NCI-H1417 treated with DMSO at 0.1 percent for 48 hours (cell line): ENCODE measurements at places on chromosomes 1 and 21.

DNA sequence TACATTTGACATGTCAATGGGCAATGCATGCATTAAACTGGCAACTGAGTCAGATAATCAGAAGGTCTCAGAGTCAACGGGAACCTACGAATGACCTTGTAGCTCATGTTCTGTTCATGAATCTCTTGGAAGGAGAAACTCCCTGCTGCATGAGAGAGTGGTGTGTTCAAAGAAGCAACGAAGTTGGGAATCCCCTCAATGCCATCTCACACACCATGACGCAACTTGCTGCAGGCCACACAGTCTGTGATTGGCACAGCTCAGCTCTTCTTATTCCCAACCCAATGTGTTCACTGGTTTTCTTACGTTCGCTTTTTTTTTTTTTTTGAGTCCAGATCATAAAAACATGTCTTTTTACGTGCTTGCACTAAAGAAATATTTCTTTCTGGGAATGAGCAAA, 53.5 kb upstream of the PRDM2 start:
- no peak for DNase-seq

DNA sequence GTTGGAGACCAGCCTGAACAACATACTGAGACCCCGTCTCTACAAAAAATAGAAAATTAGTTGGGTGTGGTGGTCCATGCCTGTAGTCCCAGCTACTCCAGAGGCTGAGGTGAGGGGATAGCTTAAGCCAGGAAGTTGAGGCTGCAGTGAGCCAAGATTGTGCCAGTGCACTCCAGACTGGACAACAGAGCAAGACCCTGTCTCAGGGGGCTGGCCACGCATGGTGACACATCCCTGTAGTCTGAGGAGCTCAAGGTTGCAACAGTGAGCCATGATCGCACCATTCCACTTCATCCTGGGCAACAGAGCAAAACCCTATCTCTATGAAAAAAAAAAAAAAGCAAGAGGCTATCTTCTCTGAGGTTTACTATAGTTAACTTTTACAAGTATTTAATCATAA, 12.7 kb upstream of the UBE4B start:
- no peak for DNase-seq

- DNase-seq = no peak
Measured at GRCh38 chr1:101330427-101331130, 93.8 kb downstream of the S1PR1 start.

- DNase-seq = no peak
Measured at GRCh38 chr1:38577385-38577784, 282.2 kb downstream of the RRAGC start.

- no peak for DNase-seq
Measured at GRCh38 chr1:22971161-22971560, 1.5 kb downstream of the LACTBL1 start.

DNA sequence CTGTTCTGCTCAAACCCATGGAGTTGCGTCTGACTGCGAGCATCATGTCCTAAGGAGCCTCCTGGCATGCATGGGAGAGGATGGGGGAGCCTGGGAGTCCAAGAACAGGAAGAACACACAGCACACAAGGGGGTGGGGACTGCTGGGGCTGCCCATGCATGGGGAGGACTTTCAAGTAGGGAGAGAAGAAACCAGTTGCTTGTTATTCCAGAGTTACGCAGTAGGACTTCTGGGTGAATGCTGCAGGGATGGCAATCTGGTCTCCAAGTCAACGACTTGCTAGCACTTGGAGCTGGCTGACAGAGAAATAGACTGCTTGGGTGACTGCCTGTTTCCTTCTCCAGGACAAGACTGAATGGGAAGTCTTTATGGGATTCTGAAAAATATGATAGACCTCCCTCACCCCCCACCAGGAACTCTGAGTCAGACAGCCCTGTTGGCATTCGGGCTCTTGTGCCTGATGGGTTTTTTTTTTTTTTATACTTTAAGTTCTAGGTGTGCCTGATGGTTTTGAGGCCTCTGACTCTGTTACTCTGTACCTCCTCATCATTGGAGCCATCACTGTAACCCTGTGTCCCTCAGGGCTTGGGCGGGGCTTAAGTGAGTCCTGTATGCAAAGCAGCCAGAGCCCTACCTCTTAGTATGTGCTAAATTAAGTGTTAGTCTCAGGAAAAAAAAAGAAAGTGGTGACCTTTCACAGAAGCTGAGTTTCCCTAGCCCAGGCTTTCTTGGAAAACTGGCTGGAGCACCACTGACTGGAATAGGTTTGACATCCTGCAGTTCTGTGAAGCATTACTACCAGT, 30.3 kb downstream of the MAP3K21 start:
- DNase-seq = no peak

DNA sequence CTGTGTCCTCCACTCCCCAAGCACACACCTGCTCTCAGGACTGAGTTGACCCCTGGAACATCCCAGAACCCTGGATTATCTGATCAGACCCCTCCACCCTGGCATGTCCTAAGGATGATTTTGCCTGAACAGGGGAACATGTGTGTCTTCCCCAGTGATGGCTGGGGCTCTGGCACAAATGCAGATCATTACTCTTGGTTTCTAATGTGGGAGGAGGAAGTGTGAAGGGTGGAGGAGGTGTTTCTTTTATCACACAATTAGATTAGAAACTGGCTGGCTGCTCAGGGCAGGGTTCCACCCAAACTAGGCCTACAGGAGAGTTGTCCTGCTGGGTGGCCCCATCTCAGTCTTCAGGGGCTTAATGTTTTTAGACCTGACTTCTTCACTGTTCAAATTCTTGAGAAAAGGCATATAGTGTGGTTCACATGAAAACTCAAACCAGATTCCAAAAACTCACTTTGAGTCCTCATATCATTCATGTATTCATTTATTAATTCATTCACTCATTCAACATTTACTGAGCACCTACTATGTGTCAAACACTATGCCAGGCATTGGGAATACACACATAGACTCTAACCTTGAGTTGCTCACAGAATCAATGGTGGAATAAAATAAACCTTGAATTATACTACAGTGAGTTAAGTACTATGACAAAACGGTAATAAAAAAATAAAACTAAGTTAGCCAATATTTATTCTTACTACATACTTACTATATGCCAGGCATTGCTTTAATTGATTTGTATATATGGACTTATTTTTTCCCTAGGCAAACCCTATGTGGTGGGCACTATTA, 221.8 kb upstream of the JUN start:
- DNase-seq = no peak

DNA sequence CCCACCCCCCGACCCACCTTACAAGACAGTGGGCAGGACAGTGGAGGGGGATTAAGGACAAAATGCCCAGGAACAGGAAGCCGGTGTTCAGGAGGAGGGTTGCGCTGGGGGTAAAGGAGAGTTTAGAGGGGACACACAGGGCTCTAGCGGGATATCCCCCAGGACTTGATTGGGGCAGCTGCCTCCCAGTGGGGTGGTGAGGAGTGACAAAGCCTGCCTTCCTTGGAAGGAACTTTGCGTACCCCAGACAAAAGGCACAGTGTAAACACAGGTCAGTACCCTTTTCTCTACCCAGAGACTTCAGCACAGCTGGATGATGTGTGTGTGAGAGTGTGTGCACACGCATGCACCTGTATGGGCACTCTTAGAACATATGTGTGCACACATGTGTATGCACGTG, 51.7 kb upstream of the BCAR3 start:
- DNase-seq = no peak

- DNase-seq = no peak
Measured at GRCh38 chr1:241642593-241642944, 2.4 kb upstream of the CHML start.

DNA sequence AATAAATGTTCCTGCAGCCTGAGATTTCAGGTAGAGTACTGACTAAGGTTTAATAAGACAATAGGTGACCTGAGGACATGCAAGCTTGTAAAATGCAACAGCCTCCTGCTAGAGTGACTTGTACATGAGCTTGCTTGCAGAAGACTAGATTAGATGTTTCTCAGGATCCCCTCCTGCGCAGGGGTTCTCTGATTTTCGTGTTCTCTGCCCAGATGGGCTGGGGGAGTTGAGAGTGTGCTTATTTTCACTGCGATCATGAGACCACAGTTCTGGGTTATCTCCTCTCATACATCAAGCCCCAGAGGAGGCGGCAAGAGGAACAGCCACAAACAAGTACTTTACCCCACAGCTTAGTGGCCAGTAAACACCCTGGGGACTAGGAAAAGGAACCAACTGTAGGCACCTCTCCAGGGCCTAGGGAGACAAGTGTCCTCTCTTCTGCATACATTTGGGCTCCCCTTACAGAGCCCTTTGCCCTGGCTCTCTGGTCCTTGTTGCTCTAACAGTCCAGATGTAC, 8.0 kb downstream of the TMEM81 start:
- no peak for DNase-seq

- no peak for DNase-seq
Measured at GRCh38 chr1:174682419-174683008, 234.8 kb downstream of the GPR52 start.

- DNase-seq = no peak
Measured at GRCh38 chr1:203379825-203380224, 28.9 kb upstream of the FMOD start.

DNA sequence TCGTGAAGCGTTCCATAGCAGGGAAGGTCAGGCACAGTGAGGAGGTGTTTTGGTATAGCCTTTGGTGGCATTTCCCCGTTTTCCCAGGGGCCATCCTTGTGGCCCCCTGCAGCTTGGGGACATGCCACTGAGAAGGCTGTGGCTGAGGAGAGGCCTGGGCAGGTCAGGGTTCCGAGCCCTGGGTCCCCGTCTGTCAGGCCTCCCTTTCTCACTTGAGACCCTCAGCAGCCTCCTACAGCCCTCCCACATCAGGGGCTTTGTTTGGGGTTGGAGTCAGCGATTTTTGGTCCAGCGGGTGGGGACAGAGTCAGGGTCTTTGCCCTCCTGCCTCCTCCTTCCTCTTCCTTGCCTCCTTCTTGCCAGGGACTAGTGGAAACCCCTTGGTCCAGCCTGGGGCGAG, 22.2 kb downstream of the LDLRAP1 start:
- DNase-seq = no peak

DNA sequence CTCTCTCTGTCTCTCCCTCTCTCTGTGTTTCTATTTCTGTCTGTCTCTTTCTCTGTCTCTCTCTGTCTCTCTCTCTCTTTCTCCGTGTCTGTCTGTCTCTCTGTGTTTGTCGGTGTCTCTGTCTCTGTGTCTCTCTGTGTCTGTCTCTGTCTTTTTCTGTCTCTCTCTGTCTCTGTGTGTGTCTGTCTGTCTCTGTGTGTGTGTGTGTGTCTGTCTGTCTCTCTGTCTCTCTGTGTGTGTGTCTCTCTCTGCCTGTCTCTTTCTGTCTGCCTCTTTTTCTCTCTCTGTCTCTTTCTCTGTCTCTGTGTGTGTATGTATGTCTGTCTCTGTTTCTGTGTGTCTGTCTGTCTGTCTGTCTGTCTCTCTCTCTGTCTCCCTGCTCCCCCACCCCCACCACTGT, 31.7 kb upstream of the ZC3H12A start:
- DNase-seq = no peak

DNA sequence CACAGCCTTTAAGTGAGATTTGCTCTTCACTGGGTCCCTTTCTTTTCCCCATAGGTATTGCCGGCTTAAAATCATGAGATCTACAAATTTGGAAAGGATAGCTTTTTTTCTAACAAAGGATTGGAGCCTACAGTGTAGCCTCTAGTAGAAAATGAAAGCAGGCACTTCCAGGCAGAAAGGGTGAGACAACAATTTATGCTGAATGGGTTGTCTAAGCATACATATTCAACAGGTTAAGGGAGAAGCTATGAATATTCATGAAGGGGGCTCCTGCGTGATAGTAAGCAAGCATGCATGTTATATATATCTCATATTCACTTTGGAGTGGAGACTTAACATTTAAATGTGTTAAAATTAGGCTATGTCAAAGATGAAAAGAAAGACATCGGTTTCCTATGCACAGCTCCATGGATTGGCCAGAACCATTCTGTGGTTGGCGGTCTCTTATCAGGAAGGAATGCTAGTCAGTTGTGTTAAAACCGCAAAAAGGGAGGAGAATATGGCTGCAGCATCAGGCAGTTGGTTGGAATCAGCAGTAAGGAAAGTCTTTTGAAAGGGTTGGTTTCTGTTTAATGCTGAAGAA, 66.0 kb downstream of the VCAM1 start:
- no peak for DNase-seq

DNA sequence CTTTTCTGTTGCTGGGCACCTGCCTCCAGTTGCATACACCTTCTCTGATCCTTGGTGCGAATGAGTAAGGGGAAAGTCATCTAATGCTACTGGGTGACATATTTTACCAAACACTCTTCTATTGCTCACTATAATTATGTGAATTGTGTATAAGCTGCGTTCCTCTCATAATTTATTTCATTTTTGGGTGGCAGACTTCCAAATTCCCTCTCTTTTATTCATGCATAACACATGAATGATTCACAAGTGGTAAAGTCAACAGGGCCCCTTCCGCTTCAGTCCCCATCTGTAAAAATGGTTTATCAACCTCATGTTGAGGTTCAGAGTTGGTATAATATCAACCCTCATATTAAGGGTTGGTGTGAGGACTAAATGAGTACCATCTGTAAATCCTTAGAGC, 3.2 kb upstream of the QSOX1 start:
- DNase-seq = no peak

- no peak for DNase-seq
Measured at GRCh38 chr1:223052931-223053330, 90.1 kb downstream of the TLR5 start.

DNA sequence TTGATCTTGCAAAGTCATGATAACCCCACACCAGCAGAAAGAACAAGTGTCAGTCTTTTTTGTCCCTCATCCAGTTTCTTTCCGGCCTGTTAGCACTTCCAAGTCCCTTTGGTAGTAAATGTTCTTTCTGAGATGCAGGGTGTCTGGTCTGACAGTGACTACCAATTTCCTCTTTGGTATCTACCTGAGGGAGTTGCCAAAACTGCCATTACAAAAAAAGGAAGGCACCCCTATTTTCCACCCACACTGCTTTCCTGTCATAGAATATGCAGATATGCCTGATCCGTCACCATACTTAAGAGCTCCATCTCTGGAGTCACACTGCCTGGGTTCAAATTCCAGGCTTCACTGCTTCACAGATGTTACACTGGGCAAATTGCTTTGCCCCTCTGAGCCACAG, 72.4 kb downstream of the ZNF281 start:
- no peak for DNase-seq

- no peak for DNase-seq
Measured at GRCh38 chr1:181318022-181318857, 165.1 kb upstream of the CACNA1E start.

GRCh38 chr1:8886589-8886988, 8.1 kb upstream of the ENO1 start:
- DNase-seq = no peak

DNA sequence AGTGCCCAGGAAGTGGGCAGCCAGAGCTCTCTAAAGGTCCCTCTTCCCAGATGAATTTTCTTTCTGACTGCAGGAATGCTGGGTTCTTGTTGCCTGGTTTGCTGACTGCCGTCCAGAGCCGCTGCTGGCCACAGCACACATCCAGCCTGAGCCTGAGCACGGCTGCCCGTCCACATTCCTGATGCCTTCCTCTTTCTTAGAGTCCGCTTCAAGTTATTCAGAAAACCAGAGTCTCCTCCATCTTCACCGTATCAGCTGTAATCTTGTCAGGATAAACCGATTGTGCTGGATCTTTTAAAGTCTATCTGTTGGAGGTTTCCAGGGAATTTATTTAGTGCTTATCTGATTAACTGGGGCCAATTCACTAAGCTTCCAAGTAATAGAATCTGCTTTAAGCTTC, 84.8 kb upstream of the BCAR3 start:
- no peak for DNase-seq
